ENCODE measurements at places on chromosomes 3 and 15. TPM values are rescaled to one million over a fixed set of nuclear protein-coding genes. Genes with fewer than 3 reads are reported as not detected.

DZIP1L gene
- 3.1 TPM for polyA plus RNA-seq

MEGF11 gene
- 0.07 TPM for polyA plus RNA-seq

GRCh38 chr3:160330109-160330508 lies 68.9 kb downstream of the IFT80 start:
- DNase-seq: no peak

DNA sequence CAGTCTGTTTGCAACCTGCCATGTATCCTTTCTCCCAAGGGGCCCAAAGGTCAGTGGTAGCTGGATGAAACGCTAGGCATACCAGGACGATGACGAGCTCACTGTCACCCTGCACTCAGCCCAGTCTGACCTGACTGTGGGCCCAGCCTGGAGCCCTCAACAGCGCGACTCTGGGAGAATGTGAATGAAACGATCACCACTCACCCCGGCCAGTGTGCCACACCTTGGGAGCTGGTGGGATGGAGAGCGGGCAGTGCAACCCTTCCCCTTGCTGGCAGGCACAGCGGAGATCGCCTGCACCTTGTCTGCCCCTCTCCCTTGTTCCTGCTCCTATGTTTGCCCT lies 27.2 kb downstream of the SRPRB start:
- no peak for DNase-seq

DNA sequence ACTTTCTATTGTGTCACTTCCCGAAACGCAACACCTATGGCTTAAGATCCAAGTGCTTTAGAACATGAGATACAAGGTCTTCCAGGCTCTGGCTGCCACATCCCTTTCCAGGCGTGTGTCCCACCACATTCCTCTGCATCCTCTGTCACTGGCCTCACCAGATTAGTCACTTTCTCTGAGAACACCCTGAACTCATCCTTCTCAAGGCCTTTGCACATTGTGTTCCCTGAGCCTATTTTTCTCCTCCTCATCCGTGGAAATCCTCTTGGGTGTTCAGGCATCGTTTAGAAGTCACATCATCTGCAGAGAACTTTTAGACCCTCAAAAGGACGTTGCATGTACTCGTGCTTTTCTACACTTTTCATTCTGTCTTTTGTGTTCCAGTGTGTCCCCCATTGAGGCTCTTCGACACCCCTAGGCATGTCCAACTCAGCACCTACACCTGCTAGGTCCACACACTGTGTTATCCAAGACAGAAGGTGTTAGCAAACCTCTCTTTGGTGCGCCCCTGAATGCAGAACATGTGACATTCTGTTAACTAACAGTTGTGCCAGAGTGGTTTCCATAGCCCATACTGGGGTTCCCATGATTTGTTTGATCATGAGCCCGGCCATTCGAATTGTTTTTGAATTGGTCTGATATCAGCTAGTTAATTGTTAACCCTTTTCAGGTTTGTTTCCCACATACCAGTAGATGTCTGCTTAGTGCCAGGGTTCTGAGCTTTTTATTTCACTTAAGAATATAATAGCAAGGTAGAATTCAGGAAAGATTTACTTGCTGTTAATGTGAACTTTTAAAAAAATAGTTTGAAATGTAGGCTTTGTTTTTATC lies 67.2 kb downstream of the LPP start:
- no peak for DNase-seq

All from heart left ventricle (tissue), 16 donors.